ENCODE measurements at places on chromosomes 2 and 18. TPM values are rescaled to one million over a fixed set of nuclear protein-coding genes. Genes with fewer than 3 reads are reported as not detected.

The DPYSL5 gene
- total RNA-seq: 4.0 TPM

The SFTPB gene
- 0.37 TPM for total RNA-seq

The KCNIP3 gene
- total RNA-seq: 1.7 TPM

The PROM2 gene
- not detected for total RNA-seq

The CERKL gene
- 0.17 TPM for total RNA-seq

The ARL6IP6 gene
- total RNA-seq: 28.6 TPM

The GRB14 gene
- 3.5 TPM for total RNA-seq

The FBXO15 gene
- 1.6 TPM for total RNA-seq

The GPC1 gene
- total RNA-seq: 192 TPM

The ITGA6 gene
- total RNA-seq: 47.3 TPM

The AKAIN1 gene
- not detected for total RNA-seq
